Lung microvascular endothelial cell (primary cell): ENCODE measurements at places on chromosomes 12 and 14.

DNA sequence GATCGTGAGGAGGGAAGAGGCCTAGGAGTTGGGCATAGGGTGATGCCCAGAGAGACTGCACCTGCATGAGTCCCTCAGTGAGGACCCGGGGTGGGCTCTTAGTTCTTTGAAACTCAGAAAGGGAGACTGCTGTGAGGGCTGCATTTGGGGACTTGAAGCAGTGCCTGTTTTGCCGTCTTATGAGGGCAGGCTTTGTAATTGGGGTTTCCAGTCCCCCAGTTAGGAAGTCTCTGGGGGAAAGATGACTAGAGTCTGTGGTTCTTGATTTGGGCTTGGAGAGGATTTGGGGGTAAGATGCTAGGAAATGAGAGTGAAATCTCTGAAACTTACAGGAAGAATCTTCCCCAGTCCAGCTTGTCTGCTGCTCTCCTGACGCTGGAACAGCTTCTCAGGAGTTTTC, 99.6 kb downstream of the ARF6 start:
- no peak for DNase-seq

DNA sequence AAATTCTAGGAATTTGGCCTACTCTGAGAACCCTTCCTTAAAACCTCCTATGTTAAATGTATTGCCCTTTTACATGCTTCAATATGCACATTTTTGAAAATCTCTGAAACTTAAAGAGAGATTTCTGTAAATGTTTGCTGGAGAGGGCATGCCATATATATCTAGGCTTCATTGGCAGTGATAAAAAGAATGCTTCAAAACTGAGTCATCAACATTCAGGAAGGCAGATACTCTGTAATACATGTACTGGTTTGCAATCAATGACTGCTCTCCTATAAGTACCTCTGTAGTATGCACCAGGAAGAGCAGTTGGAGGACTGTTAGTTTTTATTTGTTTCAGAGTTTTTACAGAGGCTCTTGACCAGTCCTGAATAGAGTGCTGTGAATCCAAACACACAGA, 739.9 kb downstream of the SLC16A7 start:
- no peak for DNase-seq

GRCh38 chr14:58517592-58517991, 90.1 kb downstream of the KIAA0586 start:
- DNase-seq, result no peak

- no peak for DNase-seq
These were observed 185.5 kb downstream of the ETV6 start for GRCh38 chr12:11834931-11835330.

DNA sequence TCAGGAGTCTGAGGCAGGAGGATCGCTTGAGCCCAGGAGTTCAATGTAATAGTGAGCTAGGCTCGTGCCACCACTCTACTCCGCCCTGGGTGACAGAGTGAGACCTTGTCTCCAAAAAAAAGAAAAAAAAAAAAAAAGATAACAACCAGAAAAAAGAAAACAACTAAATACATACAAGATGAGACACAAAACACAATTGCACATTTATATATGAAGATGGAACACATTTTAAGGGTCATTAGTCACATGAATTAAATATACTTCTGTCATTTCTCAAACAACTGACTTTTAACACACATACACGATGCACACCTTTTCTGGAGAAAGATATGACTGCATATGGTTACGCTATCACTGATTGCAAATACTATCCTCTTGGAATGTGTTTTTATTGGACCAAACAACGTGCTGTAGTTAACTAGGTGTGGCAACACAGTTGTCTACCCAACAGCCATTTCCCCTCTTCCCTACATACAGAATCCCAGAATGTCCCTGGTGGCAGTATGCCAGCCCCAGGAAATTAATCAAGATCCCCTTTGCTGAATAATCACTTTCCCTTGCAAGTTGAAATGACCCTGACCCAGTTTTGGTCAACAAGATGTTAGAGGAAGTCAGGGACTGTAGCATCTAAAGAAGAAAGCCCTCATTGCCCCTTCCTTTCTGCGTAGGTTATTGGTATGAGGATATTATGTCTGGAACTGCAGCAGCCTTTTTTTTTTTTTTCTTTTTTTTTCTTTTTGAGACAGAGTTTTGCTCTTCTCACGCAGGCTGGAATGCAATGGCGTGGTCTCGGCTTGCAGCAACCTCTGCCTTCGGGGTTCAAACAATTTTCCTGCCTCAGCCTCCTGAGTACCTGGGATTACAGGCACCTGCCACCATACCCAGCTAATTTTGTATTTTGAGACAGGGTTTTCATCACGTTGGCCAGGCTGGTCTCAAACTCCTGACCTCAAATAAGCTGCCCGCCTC, 5.6 kb upstream of the MYL6B start:
- DNase-seq, result peak; percentile 78

DNA sequence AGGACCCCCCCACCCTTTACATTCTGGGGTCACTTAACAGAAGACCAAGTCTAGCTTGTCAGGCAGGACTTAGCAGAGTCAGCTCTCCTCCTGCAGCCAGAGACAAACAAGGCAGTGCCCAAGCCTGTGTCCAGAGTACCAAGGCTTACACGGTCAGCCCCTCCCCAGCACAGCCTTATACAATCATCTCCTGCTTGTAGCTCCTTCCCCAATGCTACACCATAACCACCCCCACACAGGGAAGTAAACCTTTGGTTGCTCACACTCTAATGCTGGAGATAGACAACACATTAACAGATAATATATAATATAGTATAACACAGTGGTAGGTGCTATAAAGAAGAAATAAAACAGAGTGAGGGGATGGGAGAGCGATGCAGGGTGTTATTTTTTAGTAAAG, 175.4 kb upstream of the PWP1 start:
- DNase-seq, result no peak

DNA sequence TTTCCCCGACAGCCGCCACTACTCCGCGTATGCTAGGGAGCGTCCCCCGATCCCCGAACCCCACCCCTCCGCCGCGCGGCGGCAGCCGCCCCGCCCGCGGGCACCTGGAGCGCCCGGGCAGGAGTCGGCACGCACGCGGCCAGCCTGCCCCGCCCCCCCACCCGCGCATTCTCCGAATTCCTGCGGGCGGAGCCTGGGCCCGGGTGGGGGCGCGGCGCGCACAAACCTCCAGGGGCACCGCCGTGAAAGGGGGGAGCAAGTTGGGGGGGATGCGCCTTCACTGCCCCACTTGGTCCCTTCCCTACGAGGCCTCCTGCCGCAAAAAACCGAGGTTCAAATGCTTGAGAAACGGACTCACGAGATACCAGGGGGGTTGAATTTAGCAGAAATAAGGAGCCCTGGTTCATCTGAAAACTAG, 1.7 kb downstream of the AJUBA start:
- DNase-seq, result peak; percentile 52

DNA sequence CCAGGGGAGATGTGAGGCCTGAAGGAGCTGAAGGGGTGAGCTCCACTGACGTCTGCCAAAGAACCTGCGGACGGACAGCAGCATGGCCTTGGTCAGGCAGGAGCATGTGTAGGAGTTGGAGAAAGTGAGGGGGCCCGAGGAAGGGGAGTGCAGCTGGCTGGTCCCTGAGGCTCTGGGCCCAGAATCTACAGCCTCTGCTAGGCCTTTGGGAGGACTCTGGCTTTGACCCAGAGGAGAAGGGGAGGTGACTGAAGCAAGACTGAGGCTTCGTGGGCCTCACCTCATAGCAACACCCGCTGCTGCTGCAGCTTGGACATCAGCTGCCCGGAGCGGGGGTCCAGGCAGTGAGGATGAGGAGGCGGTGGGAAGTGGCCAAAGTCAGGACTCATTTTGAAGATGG, 216.6 kb upstream of the FKBP4 start:
- no peak for DNase-seq

GRCh38 chr14:83118029-83118428, 1584.4 kb upstream of the SEL1L start:
- no peak for DNase-seq

- peak; percentile 81 for DNase-seq
These were observed 89.8 kb downstream of the CRADD start for GRCh38 chr12:93766796-93767523.

DNA sequence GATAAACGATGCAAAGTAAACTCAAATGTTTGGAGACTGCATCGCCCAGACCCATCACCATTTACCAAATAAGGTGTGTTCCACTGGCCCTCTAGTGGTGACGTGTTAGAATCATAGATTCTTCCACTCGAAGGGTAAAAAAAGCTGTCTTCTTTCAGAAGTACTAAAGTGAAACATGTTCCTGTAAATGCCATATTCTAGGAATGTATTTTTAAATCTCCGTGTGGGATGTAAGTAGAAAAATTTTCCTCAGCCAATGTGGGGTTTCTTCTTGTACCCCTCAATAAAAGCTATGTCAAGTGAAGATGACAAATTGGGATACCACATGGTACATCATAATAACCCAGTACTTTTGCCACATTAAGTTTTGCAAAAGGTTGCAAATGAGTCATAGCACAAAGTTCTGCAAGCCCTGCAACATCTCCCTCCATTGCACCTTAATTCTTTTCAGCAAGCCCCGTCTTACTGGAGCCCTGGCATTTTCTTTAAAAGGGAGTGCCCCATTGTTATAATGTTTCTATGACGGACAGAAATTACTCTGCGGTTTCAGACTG, 100.8 kb downstream of the CCER1 start:
- DNase-seq, result peak; percentile 63

DNA sequence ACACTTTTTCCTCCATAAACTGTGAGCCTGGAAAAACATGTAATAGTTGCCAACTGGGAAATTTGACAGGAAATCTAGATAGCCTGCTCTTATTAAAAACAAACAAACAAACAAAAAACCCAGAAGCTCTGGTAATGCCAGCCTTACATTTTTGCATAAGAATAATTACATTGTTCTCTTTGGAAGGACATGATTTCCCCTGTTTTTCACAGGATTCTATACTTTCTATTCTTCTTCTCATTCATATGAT, 137.9 kb downstream of the AEBP2 start:
- peak; percentile 29 for DNase-seq

GRCh38 chr14:105636935-105637334, 110.6 kb downstream of the TMEM121 start:
- no peak for DNase-seq

DNA sequence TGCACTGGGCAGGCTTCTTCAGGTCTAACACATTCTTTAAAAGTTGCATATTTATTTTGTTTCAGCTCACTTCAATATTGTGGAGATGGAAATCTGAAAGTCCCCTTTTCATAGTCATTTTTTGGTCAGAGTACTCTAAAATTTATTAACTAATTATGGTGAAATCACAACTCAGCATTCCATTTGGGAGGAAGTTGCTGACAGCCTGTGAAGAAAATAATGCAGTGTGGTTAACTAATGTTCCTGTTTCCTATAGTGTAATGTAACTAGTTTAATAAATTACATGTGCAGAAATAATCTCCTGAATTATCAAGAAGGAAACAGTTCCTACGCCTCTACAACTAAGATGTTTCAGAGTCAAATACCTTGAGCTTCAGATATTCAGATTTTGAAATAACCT, 17.1 kb downstream of the LRFN5 start:
- DNase-seq, result no peak

GRCh38 chr14:77158175-77158881, 16.7 kb upstream of the ZDHHC22 start:
- DNase-seq, result peak; percentile 46

- DNase-seq, result no peak
These were observed 83.6 kb downstream of the BBS10 start for GRCh38 chr12:76264611-76265012.

DNA sequence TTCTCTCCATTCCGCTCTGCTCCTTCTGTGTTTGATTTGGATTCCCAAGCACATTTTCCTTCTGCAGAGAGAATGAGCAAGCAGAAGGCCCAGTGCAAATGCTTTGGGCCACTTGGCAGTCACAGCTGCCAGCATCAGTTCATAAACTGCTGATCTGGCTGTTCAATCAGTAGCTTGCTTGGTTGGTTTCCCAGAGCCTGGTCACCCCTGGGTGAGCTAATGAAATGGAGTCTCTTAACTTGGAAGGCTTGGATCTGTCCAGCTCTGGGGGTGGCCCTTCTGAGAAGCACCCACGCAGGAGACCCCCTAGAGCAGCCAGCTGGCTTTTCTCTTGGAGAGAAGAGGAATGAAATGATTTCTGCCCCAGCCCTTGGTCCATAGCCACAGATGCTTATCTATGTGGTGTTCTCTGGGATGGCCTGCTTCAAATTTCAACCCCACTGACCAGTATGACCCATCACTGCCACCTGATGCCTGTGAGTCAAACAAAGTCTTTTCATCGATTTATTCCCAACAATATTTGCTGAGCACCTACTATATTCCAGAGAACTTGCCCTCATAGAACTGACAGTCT, 30.3 kb downstream of the FAIM2 start:
- no peak for DNase-seq

DNA sequence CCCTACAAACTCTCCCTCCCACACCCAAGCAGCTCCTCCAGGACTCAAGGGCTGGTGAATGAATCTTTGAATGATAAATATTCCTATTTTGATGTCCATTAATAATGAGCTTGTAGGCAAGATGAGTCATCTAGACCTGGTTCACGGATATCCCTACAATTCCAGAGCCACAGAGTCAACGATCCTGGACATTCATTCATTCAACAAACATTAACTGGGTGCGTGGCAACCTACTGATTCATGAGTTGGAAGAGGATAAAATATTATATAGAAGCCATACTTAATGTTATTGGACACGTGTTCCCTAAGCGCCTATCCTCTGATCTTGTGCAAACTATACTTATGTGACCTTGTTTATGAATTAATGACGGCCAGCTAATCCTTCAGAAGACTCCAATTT, 420 bp upstream of the OTUB2 start:
- DNase-seq, result peak; percentile 39

DNA sequence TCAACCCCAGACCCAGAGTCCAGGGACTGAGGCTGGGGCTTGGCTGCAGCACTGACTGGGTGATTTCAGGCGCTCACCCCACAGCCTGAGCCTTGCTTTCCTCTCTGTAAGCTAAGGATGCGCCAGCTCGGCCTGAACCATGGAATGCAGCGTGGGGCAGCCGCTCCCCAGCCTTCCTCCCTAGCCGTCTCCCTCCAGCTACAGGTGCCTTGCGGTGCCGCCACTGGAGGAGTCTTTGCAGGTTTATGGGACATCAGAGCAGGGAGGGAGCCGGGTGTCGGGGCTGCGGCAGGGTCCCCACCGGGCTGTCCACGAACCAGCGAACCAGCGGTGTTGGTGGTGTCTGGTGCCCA, 19.4 kb downstream of the PPP2R5C start:
- DNase-seq, result no peak

- DNase-seq, result no peak
These were observed 40.3 kb downstream of the CFAP251 start for GRCh38 chr12:121958541-121959240.

DNA sequence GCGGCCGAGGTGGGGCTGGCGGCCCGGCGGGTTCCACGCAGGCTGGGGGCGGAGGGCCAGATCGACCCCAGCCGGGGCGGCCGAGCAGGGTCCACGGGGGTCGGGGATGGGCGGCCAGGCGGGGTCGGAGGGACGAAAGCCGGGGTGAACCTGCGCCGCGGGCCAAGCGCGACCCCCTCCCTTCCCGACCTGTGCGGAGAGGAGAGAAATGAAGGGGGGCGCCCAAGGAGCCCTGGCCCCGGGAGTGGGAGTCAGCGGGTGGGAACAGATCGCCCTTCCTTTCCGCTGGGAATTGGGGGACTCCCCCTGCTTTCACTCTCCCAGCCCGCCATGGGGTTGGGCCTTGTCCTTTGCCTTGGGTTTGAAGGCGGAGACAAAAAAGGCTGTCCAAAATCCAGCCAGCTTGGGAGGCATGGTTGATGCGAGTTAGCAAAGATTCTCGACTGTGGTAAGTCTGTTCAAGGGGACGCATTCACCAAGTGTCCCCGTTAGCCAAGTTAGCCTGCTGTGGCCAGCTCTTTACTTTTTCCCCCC, 559 bp upstream of the CKAP4 start:
- DNase-seq, result peak; percentile 74
